ENCODE measurements at places on chromosomes 6 and 20. TPM values are rescaled to one million over a fixed set of nuclear protein-coding genes. Genes with fewer than 3 reads are reported as not detected.

The LY6G6F gene
- not detected for total RNA-seq

The SYNDIG1 gene
- total RNA-seq = 4.1 TPM

The SAMHD1 gene
- 52.6 TPM for total RNA-seq

The ECT2L gene
- total RNA-seq = 0.07 TPM

The COX7A2 gene
- 456 TPM for total RNA-seq

The RHAG gene
- not detected for total RNA-seq

The MYL9 gene
- 59.0 TPM for total RNA-seq

DNA sequence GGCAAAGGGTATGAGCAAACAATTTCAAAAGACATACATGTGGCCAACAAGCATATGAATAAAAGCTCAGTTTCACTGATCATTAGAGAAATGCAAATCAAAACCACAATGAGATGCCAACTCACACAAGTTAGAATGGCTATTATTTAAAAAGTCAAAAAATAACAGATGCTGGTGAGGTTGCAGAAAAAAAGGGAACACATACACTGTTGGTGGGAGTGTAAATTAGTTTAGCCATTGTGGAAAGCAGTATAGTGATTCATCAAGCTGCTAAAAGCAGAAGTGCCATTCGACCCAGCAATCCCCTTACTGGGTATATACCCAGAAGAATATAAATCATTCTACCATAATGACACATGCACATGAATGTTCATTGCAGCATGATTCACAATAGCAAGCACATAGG lies 6.7 kb upstream of the KHDC1L start:
- DNase-seq = no peak

- DNase-seq = no peak
These were observed 2.5 kb downstream of the ZDHHC14 start for GRCh38 chr6:157383471-157383870.

GRCh38 chr6:5506597-5506996 lies 245.3 kb downstream of the FARS2 start:
- no peak for DNase-seq

DNA sequence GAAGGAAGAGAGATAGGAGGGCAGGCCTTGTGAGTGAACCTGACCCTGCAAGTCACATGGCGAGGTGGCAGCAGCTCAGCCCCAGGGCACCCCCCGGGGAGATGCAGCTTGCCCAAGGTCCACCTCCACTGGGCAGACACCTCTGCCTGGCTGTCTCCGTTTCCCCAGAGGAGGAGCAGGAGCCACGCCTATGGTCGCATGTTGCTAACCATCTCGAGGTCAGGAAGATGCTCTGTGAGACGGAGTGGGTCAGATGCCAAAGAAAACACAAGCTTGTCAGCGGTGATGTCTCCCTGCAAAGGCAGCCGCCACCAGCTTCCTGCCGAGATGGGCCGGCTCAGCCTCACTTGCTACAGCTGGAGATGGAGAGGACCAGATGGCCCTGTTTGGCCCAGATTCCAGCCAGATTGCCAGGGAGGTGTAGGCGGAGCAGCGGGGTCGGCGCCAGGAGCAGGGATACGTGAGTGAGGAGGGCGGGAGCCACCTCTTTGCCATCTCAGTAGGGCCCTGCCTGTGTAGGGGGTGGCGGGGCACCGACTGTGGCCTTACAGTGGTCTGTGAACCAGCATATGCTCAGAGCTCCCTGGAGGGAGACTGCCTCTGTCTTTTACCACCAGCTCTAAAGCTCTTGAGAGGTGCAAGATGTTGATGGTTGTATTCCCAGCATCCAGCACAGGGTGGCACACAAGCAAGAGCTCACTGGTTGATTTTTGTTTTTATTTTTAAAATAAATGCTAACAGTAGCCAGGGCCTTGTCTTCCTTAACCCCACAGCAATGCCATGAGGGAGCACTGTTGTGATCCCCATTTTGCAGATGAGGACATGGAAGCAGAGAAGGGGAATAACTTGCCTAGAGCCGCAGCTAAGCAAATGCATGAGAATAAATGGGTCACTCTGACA lies 42.9 kb upstream of the FAM83D start:
- DNase-seq = no peak

- DNase-seq = no peak
These were observed 37.1 kb downstream of the SLC22A23 start for GRCh38 chr6:3419624-3420272.

- no peak for DNase-seq
These were observed 80.4 kb downstream of the AK9 start for GRCh38 chr6:109610590-109610989.

DNA sequence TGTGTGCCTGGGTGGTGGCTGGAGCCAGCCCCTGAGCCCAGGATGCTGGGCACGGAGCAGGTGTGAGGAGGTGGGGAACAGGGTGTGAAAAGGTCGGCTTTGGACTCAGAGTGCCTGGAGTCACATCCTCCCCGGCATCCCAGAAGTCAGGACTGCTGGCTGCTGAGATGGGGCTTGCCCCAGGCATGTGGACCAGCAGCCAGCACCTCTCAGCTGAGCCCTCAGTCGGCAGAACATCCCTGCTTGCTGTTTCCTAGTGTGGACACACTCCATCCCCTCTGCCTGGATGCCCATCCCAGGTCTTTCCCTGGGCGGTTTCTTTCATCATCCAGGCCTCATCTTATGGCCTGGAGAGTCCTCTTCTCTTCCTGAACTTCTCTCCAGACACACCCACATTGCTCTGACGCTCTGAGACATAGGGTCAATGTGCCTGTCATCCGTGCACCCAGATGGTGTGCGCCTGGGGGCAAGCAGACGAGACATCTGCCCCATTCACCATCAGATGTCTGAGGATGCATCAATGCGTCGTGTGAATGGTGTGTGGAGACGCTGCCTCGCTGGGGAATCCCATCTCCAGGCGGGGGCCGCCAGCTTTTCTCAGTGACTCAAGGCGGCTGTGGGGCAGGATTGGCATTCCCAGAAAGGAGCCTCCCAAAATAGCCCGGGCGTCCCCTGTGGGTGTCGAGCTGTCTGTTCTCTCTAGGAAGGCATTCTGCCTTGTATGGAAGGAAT lies 104.2 kb downstream of the SYCP2 start:
- DNase-seq = no peak

- no peak for DNase-seq
These were observed 394.5 kb downstream of the CDC5L start for GRCh38 chr6:44781912-44782597.

GRCh38 chr20:49983848-49984408 lies 1.1 kb downstream of the SNAI1 start:
- DNase-seq = no peak

DNA sequence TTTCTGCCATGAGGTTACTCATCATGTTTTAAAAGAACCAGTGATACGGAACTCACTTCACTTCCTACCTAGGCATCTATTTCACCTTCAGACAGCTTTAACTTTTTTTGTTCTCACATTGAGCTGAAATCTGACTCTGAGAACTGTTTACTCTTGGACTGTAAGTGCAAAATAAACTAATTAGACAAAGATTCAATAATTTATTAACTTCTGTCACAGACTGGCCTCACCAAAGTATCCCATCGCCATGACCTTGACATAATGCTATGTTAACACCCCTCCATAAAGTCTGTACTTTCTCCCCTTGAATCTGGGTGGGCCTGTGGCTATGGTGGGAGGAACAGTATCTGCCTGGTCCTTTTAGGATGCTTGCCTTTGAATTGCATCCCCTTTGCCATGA lies 448.1 kb downstream of the CBLN4 start:
- DNase-seq = no peak

DNA sequence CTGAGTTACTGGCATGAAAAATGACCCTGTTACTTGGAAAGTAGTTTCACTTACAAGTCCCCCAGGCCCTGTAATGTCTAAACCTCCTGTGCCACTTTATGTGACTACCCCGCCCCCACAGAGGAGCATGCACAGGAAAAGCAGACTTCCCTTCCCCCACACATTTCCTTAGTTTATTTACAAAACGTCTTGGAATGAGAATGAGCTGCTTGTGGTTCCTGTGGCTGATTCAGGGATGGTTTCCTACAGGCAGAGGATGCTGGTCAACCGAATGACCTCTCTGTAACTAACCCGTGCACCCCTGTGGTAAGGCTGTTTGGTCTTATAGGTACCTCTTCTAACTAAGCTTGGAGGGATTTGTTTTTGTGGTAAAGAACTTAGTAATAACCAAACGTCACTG lies 28.5 kb downstream of the RSPO3 start:
- no peak for DNase-seq

DNA sequence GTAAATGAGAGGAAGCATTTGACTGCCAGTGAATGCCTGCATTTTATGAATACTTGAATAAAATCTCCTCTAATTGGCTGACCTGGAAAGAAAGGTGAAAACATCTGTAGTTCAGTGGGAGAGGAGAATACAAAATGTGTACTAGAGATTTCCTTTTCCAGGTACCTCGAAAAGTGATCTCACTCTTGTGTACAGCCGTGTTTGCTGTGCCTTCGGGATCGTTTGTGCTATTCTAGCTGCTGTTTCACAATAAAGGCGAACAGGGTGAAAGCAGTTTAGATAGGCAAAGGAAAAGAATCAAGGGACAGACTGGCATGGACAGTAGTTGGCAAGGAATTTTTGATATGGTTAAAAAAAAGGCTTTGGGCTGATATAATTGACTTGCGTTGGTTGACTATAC lies 112.3 kb downstream of the ARID1B start:
- DNase-seq = no peak

DNA sequence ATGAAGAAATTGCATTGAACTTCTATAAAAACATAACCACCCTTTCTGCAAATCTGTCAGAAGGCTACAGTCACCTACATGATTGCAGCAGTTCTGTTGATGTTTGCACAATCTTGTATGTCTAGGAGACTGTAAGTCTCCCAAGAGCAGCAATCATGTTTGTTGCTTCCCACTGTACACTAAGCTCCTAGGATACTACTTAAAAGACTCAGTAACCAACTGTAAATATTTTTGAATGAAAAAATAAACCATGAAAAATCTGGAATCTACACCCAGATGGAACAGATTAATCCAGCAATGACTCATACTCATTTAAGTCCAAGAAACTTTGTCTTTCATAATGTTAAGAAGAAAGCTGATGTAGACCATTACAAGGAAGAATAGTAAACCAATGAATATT lies 168.5 kb upstream of the ATXN1 start:
- DNase-seq = no peak

DNA sequence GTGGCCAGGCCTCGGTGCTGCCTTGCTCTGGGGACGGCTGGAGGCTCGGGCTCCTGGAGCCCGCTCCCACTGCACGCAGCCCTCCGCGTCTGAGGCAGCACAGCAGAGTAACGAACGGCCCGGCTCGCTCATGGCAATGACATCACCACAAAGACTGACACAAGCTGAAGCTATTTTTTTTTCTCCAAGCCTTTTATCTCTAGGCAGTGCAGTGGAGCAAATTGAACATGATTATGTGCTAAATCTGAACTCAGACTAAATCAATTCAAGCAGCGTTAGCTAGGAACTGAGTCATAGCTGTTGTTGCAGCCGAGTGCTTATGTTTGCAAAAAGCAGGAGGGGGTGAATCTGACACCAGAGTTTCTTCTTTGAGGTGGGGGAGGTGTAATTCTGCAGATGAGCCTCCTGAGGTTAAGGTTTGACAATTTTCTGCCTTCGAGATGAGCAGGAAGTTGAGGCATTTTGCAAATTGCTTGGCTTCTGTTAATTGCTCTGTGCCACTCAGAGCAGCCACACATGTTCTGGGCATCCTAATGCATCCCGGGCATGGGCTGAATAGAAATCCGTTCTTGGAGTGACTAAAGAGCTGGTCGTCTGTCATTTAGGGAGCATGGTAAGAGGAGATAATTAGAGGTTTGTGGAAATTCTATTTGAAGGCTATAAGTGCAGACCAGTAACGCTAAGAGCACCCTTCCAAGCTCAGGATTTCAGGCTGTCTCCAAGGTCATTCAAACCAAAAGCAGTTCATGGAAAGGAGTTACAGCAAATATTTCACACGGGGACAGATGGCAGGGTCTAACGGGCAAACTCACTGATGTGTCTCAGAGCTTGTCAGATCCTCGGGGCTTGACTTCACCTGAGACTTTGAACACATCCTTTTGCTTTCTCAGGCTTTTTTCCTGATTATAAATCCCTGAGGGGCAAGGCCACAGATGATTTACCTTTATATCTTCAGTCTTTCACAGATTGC lies 155.1 kb upstream of the ENPP5 start:
- DNase-seq = no peak

DNA sequence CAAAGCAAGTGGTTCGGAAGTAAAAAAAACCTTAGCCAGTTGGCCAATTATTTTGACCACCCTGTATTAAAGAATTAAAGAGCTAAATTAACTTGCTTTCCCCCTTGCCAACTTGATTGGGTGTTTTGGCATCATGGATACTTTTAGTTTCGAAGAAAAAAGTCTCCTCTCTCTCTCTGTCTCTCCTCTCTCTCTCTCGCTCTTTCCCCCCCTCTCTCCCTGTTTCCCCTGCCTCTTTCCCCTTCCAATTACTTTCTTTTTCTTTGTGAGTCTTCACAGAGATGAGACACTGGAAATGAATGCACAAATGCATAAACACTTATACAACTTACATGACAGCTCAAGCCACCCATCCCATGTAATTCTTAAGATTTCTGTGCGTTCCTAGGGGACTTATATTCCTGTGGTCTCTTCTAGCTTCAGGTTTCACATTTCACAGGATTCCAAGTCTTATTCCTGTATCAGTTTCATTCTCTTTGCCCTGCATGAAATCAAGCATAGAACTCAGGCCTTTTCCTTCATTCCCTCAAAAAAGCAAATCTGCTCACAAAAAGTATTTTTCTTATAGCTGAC lies 32.9 kb upstream of the EYA4 start:
- DNase-seq = no peak

GRCh38 chr6:134195164-134195906 lies 122.6 kb downstream of the SGK1 start:
- DNase-seq = no peak

- no peak for DNase-seq
These were observed 22.6 kb upstream of the XRN2 start for GRCh38 chr20:21280522-21281016.

- no peak for DNase-seq
These were observed 69.9 kb upstream of the HDAC2 start for GRCh38 chr6:114040871-114041270.

GRCh38 chr6:160355001-160355400 lies 6.8 kb downstream of the SLC22A3 start:
- no peak for DNase-seq

GRCh38 chr6:9507136-9507895 lies 907.6 kb downstream of the TFAP2A start:
- DNase-seq = no peak

GRCh38 chr6:7390226-7390878 lies 744 bp downstream of the RIOK1 start:
- DNase-seq = no peak

GRCh38 chr6:163970846-163971564 lies 556.5 kb downstream of the QKI start:
- no peak for DNase-seq
